ENCODE measurements at places on chromosomes 6 and 20. TPM values are rescaled to one million over a fixed set of nuclear protein-coding genes. Genes with fewer than 3 reads are reported as not detected.
A peak's percentile ranks its signal among the peaks of the same experiment; 100 is the strongest.

Gene SYCP2
- total RNA-seq: 4.0 TPM

Gene EPPIN
- not detected for total RNA-seq

Gene PRR18
- total RNA-seq: not detected

Gene NDUFAF4
- 24.3 TPM for total RNA-seq

Gene RING1
- total RNA-seq: 36.8 TPM

Gene CYP24A1
- total RNA-seq: 3.7 TPM

Gene PSORS1C2
- not detected for total RNA-seq

DNA sequence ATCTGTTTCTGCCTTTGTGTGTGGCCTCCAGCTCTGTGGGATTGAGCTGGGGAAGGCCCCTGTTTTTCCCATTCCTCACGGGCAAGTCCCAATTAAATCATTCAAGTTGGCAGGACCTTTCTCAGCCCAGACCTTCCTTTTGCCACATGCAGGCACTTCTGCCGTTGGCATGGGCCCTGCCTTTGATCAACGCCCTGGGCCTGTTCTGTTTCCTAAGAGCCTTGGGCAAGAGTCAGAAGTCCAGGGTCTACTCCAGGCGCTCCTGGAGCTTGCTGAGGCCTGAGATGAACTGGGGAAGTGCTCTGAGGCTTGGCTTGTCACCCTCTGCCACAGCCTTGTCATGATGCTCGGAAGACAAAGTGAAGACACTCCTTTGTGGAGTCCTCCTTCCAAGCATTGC is 7.1 kb downstream of the IP6K3 start:
- DNase-seq: no peak

GRCh38 chr6:9576521-9576920 is 838.4 kb downstream of the TFAP2A start:
- no peak for DNase-seq

GRCh38 chr6:120384671-120385070 is 949.6 kb downstream of the TBC1D32 start:
- DNase-seq: no peak

- no peak for DNase-seq
These were observed 231.5 kb downstream of the C6orf118 start for GRCh38 chr6:165077876-165078275.

GRCh38 chr20:51461306-51461705 is 81.2 kb downstream of the NFATC2 start:
- no peak for DNase-seq

DNA sequence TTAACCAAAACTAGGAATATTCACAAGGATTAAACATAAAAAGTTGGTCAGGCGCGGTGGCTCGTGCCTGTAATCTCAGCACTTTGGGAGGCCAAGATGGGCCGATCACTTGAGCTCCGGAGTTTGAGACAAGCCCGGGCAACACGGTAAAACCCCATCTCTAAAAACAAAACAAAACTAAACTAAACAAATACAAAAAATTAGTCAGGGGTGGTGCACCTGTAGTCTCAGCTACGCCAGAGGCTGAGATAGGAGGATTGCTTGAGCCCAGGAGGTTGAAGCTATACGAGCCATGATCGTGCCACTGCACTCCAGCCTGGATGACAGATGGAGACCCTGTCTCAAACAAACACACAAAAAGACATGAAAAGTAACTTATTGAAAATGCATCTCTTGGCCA is 3.2 kb downstream of the PSORS1C2 start:
- no peak for DNase-seq

- no peak for DNase-seq
These were observed 63.1 kb downstream of the ATXN1 start for GRCh38 chr6:16698162-16698533.

DNA sequence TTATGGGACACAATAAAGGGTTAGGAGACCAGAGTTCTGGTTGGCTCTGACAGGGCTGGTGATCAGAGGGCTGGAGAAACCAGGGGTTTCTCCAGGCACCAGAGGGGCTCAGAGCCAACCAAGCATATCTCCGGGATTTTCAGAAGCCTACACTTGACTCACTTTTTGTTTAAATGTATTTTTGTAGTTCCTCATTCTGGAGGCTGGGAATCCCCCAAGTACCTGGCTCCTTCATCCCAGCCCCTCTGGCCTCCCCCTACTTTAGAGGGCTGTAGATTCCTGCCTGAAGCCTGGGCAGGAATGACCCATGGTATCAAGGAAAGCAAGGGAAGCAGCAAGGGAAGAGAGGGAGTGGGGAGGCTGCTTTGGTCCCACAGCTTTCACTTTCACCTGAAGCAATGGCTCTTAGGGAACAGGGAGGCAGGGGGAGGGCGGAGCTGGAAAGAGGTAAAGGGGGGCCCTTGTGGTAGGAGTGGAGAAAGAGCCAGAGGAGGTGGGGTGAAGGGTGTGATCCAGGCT is 973 bp downstream of the CD40 start:
- DNase-seq: no peak

DNA sequence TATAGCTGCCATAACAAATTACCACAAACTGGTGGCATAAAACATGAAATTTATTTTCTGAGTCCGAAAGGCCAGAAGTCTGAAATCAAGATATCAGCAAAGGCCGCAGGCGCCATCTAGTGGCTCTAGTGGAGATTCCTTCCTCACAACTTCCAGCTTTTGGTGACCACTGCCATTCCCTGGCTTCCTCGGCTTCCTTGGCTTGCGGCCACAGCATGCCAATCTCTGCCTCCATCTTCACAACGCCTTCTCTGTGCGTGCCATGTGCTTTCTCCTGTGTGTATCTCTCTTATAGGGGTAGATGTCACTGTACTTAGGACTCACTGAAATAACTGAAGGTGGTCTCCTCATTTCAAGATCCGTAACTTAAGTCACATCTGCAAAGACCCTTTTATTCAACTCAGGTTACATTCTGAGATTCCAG is 5.4 kb upstream of the PLAGL1 start:
- peak; percentile 61 for DNase-seq

DNA sequence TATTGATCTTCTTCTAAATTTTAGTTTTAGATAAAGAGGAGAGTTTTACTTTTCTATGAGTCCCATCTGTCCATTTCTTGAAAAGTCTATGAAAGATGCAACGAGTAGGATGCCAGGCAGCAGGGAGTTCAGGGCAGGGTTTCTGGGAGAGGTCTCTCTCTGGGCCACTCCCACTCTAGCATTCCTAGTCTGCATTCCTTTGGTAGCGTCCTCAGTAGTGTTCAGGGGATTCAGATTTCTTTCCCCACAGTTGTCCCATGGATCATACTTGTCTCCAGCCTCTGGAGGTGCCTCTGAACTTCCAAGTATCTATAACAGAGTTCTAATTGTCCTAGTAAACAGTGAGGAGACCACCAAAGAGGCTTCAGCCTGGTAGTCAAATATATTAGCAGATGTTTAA is 225.3 kb downstream of the RIMS1 start:
- DNase-seq: no peak

DNA sequence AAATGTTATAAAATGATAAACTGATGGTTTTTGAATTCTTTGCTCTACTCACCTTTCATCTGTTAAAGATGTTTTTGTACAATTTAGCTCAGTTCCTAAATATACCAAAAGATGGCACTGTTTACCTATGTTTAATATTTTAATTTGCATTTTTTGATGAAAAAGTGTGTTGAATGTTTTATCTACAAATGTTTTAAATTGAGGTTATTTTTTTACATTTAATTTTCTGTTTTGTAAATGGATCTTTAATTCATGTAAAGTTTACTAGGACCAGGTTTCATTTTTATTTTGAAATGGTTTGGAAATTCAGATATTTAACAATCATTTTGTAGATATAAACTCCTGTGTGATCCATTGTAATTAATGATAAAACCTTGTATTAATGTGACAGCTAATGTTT is 30.0 kb downstream of the CDKAL1 start:
- peak; percentile 27 for DNase-seq

DNA sequence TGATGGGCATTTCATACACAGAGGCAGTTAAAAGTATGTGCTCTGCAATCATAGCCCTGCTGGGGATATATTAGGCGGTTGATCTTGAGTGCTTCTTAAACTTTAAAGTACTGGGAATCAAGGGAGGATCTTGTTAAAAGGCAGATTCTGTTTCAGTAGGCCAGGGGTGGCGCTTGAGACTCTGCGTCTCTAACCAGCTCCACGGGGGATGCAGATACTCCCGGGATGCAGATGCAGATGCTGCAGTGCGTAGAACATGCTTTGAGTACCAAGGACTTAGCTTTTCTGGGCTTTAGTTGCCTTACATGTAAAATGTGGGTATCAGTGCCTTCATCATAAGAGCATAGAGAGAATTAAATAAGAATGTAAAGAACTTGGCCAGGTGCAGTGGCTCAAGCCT is 44.4 kb upstream of the ENPP5 start:
- no peak for DNase-seq

DNA sequence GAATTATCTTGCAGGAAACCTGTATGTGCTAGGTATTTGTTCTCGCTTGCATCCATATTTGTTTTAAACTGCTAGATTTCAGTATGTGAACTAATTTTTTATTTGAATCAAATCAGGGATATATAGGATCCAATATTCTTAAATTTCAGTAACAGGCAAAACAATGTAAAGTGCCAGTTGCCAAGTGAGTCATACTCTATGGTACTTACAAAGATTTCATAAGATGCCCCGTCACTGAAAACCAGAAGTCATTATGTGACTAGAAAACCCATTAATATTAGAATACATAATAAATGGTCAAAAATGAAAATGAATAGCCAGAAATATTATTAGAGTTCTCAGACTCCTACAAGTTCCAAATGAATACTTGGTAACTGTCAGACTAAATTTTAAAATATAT is 481.2 kb downstream of the TFAP2A start:
- no peak for DNase-seq

DNA sequence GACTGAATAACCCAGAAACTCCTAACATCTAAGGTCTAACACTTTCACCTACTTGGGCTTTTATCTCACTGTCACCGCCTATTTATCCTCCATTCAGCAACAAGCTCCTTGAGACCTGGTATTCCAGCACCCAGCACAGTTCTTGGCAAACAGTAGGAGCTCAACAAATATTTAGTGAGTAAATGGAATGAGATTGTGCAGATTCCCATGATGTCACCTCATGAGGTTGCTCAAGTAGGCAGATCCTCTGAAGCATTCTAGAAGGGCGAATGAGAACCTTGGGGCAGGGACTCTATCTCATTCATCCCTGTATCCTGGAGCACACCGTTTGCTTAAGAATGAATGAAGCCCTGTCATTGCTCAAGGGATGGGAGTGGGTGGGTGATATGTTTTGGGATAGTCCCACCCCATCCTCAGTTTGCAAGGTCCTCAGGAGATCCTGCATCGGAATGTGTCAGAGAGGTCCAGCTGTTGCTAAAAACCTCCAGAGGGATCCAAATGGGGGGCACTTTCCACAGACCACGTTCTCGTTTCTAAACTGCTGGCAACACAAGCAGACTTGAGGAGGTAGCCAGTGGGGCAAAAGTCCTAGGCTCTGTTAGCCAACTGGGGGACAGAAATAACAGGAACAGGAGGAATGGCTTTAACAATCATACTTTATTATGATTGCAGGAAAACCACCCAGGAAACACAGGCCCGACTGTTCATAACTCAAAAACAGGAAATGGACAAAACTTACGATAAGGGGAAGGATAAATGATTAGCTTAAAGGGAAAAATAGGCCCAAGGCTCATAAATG is 42.0 kb downstream of the EDN1 start:
- DNase-seq: no peak

GRCh38 chr20:1286267-1287024 is 20.4 kb downstream of the SNPH start:
- peak; percentile 31 for DNase-seq

GRCh38 chr6:118718297-118718696 is 66.9 kb upstream of the CEP85L start:
- DNase-seq: no peak

DNA sequence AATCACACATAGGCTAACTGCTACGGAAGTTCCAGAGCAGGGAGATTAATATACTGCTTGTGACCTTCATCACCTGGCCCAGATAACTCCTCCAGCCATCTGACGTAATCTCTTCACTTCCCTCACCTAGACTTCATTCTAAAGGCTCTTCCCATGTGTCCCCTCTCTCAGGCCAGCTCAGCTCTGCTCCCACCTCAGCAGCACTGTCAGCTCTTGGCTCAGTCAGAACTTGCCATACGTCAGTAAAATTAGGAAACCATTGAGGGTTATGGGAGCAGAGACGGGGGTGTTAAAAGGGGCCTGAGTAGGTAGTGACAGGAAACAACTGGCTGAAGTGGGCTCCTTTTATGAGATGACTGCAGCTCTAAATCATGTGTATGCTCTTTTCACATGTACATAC is 101.5 kb downstream of the KIF6 start:
- DNase-seq: no peak

DNA sequence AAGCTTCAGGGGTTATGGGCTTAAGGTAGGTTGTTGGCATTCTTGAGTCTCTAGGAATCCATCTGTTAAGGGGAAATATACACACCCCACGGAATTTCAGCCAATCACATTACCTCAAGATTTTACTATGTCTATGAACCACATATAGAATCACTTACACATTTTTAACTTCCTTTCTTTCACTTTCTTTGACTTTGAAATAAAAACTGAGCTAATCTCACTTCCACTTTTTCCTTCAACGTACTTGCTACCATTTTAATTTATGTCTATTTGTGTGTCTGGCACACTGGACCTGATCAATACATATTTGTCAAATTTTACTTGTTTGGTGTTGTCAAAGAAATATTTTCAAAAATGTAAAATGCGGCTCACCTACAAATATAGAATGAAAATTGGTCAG is 545.4 kb upstream of the JAG1 start:
- no peak for DNase-seq

DNA sequence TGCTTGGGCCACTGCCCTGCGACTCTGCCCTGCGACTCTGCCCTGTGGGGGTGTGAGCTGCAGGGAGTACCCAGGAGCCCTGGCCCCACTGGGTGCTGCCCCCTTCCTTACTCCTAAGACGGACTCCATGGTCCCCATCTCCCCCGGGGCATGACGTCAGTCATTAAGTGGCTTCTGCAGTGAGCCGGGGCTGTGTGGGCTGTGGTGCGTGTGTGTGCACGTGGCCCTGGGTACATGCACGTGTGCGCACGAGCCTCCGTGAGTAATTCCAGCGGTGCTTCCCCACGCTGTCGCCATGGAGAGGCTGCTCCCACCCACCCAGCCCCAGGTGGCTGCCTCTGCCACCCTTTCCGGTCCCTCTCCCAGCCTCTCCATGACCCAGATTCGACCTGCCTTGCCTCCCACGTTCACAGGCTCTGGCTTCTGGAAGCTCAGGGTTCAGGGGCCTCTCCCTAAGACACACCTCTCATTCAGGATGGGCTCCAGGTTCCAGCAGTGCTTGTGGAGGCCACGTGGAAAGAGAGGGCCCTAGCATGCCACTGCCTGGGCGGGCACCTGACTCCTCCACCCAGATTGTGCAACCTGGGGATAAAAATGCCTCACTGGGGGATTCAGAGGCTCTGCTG is 88.3 kb downstream of the DLGAP4 start:
- DNase-seq: no peak
